HCEC 1CT (cell line): ENCODE measurements at places on chromosomes 7 and 10.

GRCh38 chr7:46115410-46115809, 194.3 kb upstream of the IGFBP3 start:
- peak; percentile 25 for DNase-seq

GRCh38 chr7:7159063-7159658, 23.2 kb upstream of the C1GALT1 start:
- no peak for DNase-seq

- no peak for DNase-seq
Observed at GRCh38 chr7:73741600-73741999, 3.0 kb upstream of the ABHD11 start.

- no peak for DNase-seq
Observed at GRCh38 chr7:146831875-146832274, 715.3 kb downstream of the CNTNAP2 start.

- no peak for DNase-seq
Observed at GRCh38 chr10:43044961-43045621, 31.8 kb upstream of the RET start.

DNA sequence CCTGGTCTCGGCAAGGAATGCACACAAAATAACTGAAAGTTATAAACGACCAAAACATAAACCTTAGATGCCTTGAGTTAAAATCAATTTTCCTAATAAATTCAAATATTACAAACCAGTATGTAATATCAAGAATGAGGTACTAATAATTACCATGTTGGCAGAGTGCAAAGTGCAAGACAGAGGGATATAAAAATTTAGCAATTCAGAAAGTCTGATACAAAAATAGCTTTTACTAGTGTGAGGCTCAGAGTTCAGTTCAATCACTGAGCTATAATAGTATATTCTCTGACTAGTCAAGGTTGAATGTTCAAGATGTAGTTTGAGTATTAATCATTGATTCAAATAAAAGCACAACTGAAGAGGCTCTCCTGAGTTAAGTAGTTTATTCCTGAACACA, 4.8 kb upstream of the AUTS2 start:
- no peak for DNase-seq

DNA sequence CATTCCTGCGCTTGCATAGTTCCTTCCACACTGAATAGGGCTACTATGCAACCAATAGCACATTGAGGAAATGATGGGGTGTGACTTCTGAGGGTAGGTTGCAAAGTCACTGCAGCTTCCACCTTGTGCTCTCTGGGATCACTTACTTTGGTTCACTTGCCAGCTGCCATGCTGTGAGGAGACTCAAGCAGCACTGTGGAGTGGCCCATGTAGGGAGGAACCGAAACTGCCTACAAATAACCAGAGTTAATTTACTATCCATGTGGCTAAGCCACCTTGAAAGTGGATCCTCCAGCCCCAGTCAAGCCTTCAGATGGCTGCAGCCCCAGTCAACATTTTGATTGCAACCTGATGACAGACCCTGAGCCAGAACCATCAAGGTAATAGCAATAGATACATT, 64.3 kb downstream of the FAM204A start:
- DNase-seq: no peak

GRCh38 chr10:9068003-9068402, 1013.5 kb downstream of the GATA3 start:
- no peak for DNase-seq

DNA sequence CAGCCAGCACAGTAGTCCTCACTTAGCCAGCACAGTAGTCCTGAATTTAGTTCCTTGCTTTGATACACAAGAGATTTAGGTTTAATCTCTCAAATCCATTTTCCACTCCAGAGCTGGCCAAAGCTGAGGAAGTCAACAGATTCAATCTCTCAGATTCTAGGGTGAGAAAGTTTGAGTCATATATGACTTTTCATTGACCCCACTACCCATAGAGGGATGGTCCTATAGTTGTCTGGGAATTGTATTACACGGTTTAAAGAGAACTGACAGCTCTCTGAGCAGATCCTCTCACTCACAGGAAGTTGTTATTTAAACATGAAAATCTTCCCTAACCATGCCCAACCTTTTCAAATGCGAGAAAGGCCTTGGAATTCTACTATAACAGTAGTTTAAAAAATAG, 641.8 kb upstream of the SEMA3D start:
- DNase-seq: peak; percentile 20

DNA sequence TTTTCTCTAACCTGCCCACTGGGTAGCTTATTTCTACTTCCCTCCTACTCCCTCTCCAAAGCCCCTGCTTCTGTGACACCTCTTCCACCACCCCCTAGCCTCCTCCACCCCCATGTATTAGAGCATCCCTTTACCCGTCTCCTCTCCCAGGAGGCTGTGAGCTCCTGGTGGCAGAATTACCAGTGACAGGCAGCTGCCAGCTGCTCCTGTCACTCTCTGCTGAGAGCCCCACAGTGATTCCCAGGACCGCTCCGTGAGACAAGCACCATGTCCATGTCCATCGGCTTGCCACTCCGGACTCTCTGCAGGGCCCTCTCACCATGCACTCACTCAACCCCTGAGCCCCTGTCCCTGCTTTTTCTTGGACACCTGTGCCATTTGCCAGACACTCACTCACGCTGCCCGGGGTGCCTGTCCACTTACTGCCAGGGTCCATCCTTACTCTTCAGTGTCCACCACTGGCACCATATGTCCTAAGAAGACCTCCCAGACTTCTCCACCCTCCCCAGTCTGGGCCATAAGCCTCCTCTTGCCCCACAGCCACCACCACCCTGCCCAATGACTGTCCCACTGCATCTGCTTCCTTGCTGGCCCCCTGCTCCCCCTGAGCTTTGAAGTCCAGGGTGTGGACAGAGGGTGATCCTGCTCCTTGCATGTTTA, 9.8 kb downstream of the WDFY4 start:
- DNase-seq: no peak

GRCh38 chr10:25902002-25902401, 32.0 kb upstream of the MYO3A start:
- no peak for DNase-seq

- no peak for DNase-seq
Observed at GRCh38 chr10:65952086-65952485, 973.8 kb upstream of the LRRTM3 start.

DNA sequence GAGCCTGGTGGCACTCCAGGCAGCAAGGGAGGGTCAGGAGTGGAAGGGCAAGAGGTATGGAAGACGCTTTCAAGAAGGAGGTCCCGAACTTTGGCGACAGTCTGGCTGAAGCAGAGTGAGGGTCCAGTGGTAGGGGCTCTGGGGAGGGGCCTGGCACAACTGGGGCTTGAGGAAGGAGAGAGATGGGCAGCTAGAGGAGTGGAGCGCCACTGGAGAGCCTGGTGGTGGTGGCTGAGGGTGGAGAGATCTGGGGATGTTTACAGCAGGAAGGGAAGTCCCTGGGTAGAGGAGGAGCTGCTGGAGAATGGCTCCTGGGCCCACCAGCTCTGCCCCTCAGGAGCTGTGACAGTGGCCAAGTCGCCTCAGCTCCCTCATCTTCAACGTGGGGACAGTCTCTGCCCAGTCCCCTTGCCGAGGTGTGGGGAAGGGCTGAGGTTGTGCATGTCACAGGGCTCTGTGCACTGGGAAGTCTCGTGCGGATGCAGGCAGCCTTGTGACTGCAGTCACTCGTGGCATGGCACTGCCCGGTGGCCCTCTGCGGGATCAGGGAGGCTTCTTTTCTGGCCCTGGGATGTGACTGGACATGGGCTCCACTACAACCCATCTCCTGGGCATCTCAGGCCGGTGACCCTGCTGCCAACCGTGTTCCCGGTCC, 18.5 kb downstream of the UBTD1 start:
- no peak for DNase-seq

DNA sequence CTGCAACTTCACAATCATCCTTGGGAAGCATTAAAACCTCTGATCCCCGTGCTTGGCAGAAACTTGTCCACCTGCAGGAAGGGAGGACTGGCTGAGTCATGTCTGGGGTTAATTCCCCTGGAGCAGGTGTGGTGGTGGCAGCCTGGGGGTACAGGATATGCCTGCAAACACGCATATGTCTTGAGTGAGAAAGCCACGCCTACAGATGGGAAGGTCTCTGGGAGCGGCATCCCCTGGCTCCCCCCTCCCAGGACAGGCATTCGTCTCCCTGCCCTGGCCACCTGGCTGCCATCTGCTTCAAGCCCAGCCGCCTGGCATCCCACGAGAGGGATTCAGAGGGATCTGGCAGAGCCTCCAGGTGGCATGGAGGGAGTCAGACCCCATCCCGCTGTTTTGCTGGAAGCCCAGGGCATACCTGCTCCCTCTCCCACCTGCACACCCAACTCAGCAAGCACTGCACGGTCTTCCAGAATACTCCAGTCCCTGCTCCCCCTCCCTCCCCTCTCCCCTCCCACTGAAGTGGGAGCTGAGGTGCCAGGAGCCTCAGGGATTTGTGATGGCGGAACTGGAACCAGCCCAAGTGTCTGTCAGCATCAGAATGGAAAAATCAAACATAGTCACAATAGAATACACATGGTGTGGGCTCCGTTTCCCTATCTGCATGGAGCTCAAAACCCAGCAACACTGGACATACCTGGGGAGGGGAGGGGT, 61.0 kb downstream of the CAMK2B start:
- no peak for DNase-seq

- no peak for DNase-seq
Observed at GRCh38 chr7:38276096-38276877, 2.9 kb upstream of the TARP start.

GRCh38 chr10:64486149-64486548, 964.9 kb downstream of the REEP3 start:
- DNase-seq: no peak

DNA sequence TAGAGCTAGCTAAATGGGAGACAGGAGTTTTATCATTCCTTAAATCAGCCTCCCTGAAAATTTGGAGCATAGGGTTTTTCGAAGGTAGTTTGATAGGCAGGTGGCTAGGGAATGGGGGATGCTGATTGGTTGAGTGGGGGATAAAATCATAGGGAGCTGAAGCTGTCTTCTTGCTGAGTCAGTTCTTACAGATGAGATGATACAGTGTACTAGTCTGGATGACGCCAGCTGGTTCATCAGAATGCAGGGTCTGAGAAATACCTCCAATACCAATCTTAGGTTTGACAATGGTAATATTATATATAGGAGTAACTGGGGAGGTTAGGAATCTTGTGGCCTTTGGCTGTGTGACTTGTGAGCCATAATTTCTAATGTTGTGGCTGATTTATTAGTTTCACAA, 271.2 kb downstream of the SUGCT start:
- no peak for DNase-seq

- DNase-seq: no peak
Observed at GRCh38 chr10:75117995-75118394, 6.5 kb downstream of the SAMD8 start.

DNA sequence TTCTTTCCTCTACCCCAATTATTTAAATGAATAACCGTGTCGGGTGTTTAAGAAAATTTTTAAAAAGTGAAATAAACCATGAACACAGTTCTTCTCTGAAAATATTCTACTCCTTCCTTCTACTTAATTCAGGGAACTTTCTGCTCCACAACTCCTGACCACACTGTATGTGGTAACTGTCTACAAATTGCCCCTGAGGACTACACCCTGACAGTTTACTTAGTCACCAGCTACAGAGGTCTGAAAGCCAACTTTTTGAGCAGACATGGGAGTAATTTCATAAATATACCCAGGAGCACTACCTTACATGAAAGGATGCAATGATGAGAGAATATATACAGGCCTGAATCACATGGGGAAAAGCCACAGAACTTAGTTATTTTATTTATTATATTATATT, 523.2 kb upstream of the SORCS1 start:
- DNase-seq: no peak

GRCh38 chr7:120857588-120858573, at the start of gene TSPAN12:
Gene TSPAN12, minus strand, starts transcription at chr7:120858144. Its CDS starts 1,381 bp downstream, at chr7:120856763.
- peak; percentile 66 for DNase-seq

- DNase-seq: no peak
Observed at GRCh38 chr10:94409021-94409657, 6.8 kb downstream of the TBC1D12 start.

GRCh38 chr10:51640120-51640819, 59.1 kb downstream of the CSTF2T start:
- no peak for DNase-seq

- peak; percentile 96 for DNase-seq
Observed at GRCh38 chr7:16657656-16658279, 11.8 kb downstream of the BZW2 start.

GRCh38 chr10:5949009-5949759, 28.2 kb downstream of the IL15RA start:
- peak; percentile 78 for DNase-seq

GRCh38 chr10:44378626-44379025, 6.3 kb downstream of the CXCL12 start:
- DNase-seq: no peak

GRCh38 chr7:141654551-141654950, 47.4 kb downstream of the DENND11 start:
- DNase-seq: peak; percentile 54

DNA sequence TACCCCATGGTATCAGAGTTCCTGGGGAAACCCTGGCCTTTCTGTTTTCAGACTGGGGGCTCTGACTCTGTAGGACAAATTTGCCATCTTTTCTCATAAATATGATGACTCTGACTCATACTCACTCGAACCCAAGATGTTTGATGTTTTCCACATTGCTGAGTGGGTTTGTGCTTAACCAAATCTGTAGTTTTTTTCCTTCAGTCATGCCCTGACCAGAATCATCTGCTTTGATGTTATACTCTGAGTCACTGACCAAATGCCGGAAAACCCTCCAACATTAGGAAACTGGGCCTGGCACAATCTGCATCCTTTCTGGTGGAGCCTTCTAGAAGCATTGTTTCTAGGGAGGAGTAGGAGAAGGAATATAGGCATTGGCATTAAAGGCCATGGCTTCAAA, 118.7 kb downstream of the C10orf105 start:
- DNase-seq: peak; percentile 82

- DNase-seq: no peak
Observed at GRCh38 chr7:12178317-12178716, 32.8 kb upstream of the TMEM106B start.

DNA sequence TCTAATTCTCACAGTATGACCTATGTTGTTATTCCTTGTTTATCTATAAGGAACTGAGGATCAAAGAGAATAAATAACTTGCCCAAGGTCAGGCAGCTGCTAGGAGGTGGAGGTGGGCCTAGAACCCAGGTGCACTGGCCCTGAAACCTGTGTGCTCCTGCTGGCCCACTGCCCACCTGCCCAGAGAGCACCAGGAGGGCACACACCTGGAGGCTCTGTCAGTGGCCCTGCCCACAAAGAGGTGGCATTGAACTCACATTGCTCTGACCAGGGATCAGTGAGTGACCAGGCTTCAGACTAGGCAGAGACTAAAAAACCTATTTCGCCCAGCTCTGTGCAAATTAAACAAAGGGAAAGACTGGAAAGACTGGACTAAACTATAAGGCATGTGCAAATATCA, 210.6 kb downstream of the TNS3 start:
- no peak for DNase-seq

DNA sequence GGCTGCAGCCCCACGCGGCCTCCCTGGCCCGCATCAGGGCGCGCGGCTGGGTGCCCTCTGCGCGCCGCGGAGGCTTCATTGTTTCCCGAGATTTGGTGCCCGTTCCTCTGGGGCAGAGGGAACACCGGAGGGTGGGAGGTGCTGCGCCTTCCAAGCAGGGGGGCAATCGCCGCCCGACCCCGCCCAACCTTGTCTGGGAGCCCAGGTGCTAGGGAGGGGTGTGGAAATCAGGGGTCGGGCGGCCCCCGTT, 1.0 kb upstream of the NRP1 start:
- DNase-seq: peak; percentile 38
